Fibroblast of the conjunctiva (primary cell): ENCODE measurements at places on chromosomes 13 and 19.
A peak's percentile ranks its signal among the peaks of the same experiment; 100 is the strongest.

GRCh38 chr19:50829801-50830200, 3.6 kb downstream of the KLK15 start:
- no peak for DNase-seq

DNA sequence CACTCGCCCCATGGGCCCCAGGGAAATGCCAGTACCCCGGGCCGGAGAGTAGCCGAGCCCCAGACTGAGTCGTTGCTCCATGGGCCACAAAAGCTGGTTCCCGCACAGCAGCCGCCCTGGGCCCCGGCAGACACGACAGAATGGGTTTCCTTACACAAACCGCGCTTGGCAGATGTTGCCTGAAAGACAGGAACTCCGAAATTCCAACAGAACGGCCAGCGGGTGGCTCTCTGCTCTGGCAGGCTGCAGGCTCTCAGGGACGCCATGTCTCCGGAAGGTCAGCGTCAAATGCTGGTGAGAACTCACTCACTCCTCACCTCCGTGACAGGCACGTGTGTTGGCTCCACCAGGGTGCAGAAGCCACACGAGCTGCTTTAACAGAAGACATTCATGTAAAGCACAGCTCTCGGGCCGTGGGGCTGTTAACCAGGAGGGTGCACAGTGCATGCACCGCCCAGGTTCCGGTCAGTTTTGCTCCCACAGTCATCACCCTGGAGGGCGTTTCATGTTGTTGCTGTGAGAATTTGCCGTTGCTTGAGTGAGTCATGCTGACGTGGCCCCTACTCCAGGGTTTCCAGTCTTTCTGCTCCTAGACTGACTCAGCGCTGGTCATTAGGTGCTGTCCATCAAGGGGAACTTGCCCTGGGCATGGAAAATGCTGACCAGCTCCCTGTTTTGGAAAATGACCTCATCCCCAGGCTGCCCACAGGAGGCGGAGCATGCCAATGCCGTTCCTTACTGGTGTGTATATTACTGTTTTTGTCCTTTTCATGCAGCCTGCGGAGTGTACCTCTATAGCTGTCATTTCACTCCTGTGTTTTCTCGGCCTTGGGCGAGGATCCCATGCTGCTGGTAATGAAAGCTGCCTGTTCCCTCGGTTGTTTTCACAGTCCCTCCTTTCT, 44.8 kb downstream of the ANKRD10 start:
- DNase-seq, result peak; percentile 99

DNA sequence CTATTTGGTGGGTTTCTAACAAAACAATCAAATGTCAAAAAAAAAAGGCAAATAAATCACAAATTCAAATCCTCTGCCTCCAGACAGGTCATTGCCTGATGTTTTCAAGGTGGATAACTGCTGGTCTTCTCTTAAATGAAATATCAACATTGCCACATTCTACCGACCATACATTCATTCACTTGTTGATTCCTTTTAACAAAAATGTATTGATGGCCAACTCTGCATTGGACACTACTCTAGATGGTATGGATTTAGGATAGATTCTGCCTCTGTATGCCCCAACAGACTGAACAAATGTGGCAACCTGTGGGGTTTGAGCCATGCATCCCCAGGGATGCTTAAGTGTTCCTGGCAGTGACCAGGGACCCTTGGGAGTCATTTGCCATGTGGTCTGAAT, 87.6 kb upstream of the STK24 start:
- no peak for DNase-seq

GRCh38 chr19:7921967-7922835, 2.1 kb downstream of the SNAPC2 start:
- DNase-seq, result no peak
